ENCODE measurements at places on chromosomes 3 and 15.

GRCh38 chr3:192570821-192571791 lies 156.2 kb downstream of the FGF12 start:
- no peak for DNase-seq

DNA sequence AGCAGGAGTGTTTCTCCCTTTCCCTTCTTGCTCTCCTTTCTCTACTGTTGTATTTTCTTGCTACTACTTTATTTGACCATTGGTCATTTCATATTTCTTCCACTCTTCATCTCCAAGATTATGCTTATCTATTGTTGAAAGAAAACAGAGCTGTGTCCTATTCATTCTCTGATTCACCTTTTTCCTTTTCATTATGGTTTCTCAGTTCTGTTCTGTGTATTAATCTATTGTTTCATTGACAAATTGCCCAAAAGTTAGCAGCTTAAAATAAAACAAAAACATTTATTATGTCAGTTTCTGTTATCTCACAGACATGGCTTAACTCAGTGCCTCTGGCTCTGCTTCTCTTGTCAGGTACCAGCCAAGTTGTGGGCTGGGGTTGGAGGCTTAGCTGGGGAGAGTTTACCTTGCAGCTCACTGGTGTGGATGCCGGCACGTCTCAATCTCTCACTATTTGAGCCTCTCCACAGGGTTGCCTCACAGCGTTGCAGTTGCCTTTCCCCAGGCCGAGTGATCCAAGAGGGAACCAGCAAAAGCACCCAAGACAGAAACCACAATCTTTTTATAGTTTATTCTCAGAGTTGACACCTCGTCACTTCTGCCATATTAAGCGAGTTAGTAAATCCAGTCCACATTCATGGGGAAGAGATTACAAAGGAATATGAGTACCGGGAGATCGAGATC lies 36.9 kb upstream of the FILIP1L start:
- no peak for DNase-seq

DNA sequence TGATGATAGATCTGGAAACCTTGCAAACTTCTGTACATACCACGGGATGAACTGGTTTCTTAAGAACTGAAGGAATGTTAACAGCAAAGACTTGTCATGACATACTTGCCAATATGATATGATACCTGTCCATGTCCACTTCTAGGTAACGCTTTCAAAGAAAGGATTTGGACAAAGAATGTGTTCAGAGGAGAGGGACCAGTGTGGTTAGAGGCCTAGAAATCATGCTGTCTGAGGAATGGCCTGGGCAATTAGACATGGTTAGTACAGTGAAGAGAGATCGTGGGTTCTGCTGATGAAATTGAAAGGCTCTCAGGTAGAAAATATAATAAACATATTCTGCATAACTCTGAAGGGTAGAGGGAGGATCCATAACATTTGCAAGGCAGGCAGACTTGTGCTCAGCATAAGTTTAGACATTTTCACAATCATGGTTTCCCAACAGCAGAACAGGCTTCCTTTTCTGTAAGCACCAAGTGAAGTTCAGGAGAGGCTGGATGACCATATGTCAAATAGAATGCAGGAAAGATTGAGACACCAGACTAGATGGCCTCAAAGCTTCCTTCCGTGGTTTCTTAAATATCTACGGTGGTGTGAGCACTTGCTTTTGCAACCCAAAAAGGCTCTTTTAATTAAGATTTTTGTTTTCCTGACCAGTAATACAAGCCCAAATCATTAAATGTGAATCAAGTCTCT lies 39.9 kb downstream of the TGFBR2 start:
- DNase-seq: peak; percentile 59

DNA sequence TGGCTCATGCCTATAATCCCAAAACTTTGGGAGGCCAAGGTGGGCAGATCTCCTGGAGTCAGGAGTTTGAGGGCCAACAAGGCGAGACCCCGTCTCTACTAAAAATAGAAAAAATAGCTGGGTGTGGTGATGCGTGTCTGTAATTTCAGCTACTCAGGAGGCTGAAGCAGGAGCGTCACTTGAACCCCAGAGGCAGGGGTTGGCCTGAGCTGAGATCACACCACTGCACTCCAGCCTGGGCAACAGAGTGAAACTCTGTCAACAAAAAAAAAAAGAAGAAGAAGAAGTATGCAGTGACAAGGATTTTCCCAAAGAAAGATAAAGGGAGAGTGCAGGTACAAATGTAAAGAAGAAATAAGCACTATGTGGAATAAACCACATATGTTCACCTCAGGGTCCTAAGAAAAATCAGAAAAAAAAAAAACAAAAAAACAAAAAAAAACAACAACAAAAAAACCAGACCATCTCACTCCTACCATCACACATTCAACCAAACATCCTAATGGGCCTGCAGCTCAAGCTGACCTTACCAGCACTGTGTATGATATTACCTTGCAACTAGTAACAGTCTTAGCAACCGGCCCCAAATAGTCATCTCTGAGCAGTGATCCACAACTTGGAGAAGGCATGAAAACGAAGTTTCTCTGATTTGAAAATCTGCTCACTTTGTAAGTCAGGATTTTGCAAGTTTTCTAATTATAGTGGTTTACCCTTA lies 296.7 kb upstream of the PROK2 start:
- no peak for DNase-seq

GRCh38 chr3:66928252-66928651 lies 69.9 kb upstream of the KBTBD8 start:
- DNase-seq: no peak
